ENCODE measurements at places on chromosomes 11 and 22.

DNA sequence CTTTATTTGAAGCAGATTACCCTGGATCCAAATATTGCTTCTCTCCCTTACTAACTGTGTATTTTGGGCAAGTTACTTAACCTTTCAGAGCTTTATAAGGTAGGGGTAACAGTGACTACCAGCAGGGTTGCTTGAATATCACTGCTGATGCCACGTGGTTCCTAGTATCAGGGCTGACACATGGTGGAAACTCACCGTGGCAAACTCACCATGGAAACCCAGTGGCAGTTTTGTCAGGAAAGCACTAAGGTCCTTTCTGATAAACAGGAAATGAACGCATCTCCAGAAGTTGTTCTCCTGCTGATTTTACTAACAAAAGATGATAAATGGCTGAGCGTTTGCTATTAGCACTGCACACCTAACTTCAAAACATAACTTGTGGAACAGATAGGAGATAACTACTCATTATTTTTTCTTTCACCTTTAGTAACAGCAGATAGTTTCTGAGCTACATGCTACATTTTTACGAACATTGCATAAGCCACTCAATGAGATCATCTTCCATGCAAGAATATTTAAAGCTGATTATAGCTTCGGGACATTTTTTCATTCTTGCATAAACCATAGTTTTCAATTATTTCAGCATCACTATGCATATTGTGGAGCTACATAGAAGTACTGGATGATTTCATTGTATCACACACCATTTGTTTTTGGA lies 59.7 kb upstream of the RAG2 start:
- DNase-seq: no peak

- DNase-seq: no peak
These were observed 632.3 kb downstream of the TBC1D22A start for GRCh38 chr22:47394504-47395440.

DNA sequence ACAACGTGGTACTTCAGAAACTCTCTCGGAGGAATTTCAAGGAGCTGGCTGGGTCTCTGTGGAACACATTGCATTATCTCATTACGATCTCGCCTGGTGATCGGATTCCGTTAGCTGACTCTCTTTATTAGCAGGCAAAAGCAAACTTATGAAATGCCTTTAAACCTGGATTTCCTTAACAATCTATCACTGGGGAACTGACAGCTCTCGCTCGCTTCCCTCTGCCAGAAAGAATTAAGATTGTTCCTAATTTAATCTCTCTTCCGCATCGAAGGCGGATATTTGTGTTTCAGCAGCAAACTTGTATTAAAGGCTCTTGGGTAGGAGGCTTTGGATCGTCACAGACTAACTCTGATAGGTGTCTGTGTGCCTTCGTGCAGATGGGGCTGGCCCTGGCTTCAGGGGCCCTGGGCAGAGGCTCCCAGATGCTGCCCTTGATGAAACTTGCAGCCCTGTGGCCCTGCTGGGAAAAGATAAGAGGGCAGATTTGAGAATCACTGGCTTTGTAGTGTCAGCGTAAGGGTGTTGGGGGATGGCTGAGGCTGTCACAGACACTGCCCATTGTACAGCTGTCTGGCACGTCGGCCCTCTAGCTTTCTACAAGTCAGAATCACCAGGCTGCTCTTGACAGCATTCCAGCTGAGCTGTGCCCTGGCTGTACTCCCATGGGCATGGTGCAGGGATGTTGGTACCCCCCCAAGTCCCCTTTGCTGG lies 162.2 kb upstream of the NECTIN1 start:
- DNase-seq: no peak

DNA sequence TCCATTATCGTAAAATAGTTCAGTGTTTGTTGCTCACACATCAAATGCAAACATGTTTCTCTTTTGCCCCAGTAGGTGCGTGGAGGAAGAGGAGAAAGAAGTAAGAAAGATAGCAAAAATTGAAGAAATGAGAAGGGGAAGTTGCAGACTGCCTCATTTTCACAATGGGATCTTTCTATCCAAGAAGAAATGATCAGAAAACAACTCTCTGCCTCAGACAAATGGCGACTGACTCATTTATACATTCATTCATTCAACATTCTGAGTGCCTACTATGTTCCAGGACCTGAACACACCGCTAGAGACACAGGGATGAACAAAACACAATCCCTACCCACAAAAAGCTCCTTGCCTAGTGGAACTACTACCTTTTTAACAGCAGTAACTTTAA lies 367 bp downstream of the HPS5 start:
- no peak for DNase-seq

DNA sequence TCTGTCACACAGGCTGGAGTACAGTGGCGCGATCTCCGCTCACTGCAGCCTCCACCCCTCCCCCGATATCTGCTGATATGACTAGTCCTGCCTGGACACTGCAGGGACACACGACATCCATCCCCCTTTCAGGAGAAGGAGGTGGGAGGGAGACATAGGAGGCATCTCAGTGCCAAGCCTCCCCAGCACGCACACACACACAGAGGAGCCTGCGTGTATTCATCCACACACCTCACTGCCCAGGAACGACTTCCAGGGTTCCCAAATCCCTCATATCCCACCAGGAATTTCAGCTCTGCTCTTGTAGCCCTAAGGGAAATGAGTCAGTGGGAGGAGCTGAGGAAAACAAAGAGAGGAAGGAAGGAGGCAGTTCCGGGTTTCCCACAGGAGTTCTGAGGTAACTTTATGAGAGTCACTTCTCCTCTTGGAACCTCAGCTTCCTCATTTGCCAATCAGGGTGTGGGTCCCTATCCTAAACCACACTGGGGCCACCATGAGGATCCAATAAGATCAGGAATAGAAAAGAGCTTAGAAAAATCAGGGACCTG lies 37.2 kb upstream of the ACER3 start:
- peak; percentile 74 for DNase-seq

DNA sequence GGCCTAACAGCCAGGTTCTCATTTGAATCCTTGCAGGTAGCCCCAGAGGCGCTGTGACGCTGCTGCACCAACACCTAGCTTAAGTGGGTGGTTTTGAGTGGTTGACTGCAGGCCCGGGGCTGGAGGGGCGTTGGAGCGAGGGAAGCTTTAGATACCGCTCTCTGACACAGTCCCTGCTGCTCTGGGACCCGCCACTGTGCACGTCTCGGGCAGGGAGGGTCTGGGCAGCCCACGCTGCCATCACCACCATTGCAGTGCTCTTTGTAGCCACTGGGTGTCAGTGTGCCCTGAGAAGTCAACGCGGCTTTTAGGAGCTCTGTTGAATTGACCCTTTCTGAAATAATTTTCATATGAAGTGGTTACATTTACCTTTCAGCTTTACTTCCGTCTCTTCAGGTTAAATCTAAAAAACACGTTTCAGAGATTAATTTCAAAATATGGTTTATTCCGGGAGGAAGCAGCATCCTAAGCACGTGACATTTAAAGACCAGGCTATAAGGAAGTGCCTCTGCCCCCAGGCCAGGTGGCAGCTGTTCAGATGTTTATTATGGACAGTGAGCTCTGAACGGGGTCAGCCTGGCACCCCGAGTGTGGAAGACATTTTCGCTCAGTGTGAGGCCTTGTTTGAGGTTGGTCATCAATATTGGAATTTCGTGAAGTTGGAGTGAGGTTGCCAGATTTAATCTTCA lies 30.9 kb upstream of the PARVB start:
- peak; percentile 34 for DNase-seq

DNA sequence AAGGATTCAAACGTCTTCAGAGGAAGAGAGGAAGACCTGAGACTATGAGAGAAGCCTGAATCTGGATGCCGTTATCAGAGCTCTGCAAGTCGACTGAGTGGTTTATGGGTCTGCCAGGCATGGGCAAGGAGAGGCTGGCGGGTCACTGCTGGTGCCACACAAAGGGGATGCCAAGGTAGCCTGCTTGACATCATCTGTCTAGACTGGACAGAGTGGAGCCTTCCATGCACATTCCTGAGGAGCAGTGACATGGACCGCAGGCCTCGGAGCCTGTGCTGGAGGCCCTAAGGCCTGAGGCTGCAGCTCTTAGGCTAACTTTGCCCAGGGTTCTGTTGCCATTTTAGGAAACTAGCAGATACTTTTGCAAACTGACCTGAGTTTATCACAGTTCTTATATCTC lies 127.4 kb downstream of the WT1 start:
- no peak for DNase-seq

DNA sequence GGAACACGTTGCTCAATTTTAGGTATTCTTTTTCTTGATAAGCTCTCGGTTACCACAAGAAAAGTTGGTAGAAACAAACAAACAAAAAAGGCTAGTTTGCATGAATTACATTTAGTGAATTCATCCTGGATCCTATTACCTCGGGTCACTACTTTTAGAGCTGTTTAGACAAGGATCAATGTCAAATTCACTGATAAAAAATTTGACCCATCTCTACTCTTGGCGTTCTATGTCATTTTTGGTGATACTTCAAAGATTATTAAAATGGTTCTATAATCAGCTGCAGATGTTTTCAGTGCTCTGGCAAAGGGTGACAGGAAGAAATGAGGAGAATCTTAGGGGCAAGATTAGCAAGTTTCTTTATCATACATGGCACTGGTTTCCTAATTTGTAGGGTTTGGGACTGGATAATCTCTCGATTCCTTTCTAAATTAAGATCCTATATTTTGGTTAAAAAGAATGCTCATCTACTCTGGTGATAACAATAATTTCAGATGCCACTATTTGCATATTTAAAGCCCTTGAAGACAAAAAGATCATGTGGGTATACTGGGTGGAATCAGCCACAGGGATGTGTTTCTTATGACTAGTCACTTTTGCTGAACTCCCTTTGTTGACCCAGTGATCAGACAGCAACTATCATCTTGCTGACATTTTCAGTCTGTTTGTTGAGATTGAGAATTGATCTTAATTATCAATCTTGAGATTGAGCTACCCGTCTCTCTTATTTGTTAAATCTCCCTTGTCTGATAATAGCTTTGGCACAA lies 442.9 kb downstream of the AASDHPPT start:
- no peak for DNase-seq

- no peak for DNase-seq
These were observed 4.5 kb downstream of the GSTP1 start for GRCh38 chr11:67588136-67588503.

- no peak for DNase-seq
These were observed 75.0 kb upstream of the SHANK2 start for GRCh38 chr11:71327156-71328085.

DNA sequence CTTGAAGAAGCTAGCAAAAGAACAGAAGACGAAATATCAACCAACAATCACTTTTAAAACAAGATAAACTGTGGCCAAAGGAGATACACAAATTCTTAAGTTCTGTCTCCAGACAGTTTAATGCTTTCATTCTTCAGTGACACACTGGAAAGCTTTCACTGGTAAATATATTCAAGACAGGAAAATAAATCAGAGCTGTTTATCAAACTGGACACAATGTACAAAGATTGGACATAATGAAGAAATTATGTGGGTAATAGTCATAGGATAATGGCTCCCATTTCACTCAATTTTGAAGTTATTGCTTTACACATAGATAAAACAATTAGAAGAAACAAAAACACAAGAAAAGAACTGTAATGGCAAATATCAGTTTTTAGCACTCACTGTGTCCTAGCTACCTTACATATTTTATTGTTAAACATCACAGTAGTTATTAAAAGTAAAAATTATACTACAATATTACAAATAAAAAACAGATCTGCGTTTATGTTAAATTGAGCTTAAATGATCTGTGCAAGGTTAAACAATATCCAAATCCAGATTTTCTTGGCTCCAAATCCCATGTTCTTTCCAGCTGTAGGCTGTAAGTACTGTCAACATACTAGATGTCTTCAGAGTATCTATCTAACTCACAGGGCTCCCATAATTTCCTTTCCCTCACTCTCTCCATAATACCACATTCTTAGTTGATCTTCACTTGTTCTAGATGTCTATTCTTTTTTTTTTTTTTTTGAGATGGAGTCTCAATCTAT lies 38.6 kb upstream of the NOX4 start:
- no peak for DNase-seq

DNA sequence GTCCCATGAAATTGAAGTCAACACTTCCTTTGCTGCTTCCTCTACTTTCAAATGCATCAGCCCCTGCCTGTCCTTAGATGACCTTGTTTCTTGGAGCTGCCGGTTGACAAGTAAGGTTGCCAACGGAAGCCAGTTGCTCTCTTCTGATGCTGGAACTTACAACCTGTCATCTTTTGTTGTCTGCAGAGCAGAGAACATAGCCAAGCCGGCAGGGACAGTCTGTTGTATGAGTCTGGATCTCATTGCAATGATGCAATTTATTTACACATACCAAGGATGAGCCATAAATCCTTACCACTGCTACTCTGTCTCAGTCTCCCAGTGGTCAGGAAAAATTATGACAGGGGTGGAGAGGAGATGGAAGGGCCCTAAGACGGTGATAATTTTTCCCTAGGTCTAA lies 151.4 kb downstream of the BLID start:
- no peak for DNase-seq

All from amniotic stem cell (primary cell).